ENCODE measurements at places on chromosomes 11 and 22. TPM values are rescaled to one million over a fixed set of nuclear protein-coding genes. Genes with fewer than 3 reads are reported as not detected.

DNA sequence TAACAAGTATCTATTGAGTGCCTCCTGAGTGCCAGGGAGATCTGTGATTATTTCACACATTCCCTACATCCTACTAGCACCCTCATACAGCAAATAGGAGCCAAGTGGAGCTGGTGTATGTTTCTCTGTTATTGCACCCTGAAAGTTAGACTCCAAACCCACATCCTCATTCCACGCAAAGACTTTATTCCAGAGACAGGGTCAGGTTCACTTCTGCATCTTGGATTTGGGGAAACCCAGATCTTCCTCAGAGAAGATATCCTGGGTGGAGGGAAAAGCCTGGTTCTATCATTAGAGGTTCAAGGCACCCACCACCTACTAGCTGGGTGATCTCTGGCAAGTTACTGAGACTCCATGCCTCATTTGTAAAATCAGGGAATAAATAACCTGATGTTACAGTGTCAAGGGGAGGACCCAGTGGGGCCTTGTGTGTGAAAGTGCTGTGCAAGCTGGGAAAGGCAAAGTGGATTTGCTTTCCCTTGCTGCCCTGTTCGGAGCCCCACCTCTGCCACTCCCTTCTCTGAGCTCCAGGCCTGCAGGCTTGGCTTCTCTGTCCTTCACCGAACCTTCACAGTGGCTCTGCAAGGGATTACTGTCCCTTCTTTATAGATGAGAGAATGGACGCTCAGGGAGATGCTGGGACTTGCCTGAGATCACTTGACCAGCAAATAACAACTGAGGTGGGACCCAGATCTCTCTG is 991 bp upstream of the SLCO2B1 start:
- DNase-seq = no peak

The KCNC1 gene
- not detected for total RNA-seq

The LRP4 gene
- total RNA-seq = 1.7 TPM

The HEPHL1 gene
- total RNA-seq = not detected

DNA sequence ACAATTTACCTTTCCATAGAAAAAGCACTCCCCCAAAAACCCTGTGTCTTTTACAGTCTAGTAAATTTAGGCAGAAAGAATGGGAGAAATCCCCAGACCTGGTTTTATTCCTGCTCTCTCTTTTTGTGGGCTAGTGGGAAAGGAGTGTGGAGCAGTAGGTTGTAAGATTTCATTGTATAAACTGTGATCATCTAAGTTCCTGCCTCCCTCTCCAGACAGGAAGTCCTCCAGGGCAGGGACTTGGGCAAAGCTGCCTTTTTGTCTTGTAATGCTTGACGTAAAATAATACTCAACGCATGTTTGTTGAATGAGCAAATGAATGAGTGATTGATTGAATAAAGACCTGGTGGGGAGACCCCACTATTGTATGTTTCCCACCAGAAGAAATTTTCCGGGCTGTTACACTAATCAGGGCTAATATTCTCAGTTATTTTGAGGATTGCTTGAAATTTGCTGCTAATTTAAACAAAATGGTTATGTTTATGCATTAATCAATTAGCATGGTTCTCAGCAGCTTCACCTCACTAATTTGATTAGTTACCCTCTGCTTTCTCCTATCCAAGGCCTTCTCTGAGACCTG is 36.3 kb downstream of the CSNK2A3 start:
- DNase-seq = no peak

DNA sequence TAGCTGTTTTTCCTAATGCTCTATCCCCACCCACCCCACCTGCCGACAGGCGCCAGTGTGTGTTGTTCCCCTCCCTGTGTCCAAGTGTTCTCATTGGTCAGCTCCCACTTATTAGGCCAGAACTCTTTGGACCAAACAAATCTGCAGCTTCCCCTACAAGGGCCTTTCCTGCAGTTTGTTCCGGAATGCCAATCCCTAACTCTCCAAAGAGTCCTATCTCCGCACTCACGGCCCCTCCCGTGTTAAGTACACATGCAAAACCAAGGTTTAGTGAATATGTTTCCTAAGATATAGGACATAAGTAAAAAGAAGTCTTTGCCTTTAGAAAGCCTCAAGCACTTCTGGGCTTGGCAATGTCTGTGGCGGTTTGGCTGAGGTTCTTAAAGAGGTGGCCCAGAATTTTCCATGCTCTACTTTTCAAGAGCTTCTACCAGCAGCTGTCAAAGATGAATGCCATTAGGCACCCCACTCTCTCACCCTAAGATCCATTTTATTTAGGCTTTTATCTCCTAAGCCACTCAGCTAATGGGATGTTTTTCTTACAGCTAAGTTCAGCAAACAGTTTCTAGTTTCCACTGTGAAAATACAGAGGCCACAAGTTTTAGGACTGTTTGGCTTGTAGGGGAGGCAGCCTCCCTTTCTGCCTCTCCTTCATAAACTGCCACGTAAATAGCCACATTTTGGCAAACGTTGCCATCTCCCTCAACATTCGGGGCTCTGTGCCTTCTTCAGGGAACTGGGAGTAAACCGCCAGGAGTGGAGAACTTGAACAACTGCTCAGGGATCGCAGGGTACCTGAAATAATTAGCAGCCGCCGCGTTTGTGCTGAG is 1.6 kb downstream of the CD59 start:
- DNase-seq = peak; percentile 28

The EWSR1 gene
- 150 TPM for total RNA-seq

DNA sequence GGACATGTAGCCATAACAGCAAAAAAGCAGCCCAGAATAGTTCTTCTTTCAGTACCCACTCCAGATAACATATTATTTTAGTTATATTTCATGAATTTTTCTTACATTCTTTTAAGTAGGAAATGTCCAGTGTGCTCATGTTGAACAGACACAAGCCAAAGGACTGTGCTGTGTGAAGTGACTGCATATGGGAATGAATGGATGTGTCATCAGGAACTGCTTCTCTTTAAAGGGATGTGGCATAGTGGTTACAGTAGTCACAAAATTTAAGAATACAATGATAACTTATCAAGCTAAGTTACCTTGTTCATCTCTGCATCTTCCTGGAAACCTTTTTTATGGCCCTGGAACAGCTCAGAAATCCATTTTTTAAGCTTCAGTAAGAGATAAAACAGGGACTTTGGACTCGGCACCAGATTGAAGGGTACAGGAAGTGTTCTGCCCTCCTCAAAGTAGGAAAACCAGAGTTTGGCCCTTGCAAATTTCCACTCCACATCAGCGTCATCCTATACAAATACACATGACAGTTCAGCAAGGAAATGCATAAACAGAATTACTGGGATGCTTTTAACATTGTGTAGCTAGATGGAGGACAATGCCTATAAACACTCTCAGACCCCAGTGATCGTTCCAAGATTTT is 112.8 kb downstream of the TRPC6 start:
- DNase-seq = no peak

DNA sequence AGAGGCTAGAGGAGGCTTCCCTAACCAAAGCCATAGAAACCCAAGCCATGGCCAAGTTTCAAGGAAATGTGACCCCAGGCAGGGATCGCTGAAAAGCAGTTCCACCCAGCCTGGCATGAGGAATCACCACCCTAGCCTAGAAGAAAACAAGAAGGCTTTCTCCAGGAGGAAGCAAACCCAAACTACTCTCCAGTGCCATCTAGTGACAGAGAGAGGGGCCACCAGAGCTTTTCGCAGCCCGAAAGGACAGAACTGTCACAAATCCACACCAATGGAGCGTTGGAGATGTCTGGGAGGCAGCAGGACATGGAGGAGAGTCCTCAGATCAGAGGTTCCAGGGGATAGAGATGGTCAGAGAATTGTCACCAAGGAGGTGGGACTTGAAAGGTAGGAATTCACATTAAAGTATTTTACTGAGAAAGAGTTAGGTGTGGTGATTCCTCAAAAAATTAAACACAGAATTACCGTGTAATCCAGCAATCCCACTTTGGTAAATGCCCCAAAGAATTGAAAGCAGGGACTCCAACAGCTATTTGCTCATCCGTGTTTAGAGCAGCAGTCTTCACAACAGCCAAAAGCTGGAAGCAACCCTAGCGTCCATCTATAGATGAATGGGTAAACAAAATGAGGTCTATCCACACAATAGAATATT is 67.3 kb upstream of the NUP50 start:
- DNase-seq = peak; percentile 65

The CECR2 gene
- 2.3 TPM for total RNA-seq

GRCh38 chr22:29121124-29121523 is 48.3 kb downstream of the KREMEN1 start:
- no peak for DNase-seq

The KIF18A gene
- 27.5 TPM for total RNA-seq

The KCNJ1 gene
- not detected for total RNA-seq

- no peak for DNase-seq
These were observed 5.1 kb downstream of the PHF21A start for GRCh38 chr11:46116007-46116711.

The APOA1 gene
- 0.11 TPM for total RNA-seq

DNA sequence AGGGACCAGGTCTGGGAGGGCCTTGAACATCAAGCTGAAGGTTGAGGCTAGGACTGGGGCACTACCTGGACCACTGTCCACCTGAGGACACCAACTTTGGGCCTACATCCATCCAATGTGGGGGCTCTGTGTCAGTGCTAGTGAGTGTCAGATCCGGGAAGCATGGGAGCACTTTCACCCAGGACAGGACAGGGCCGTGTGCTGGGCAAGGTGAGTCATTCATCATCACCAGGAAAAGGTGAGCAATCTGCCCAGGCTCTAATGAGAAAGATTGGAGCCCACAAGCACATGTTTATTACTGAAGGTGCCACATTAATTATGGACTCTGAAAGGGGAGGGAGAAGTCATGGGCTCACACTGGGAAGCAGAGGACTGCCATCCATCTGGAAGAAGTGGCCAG is 39.7 kb upstream of the DRD2 start:
- no peak for DNase-seq

GRCh38 chr11:121368364-121369240 is 76.0 kb downstream of the SC5D start:
- DNase-seq = no peak

DNA sequence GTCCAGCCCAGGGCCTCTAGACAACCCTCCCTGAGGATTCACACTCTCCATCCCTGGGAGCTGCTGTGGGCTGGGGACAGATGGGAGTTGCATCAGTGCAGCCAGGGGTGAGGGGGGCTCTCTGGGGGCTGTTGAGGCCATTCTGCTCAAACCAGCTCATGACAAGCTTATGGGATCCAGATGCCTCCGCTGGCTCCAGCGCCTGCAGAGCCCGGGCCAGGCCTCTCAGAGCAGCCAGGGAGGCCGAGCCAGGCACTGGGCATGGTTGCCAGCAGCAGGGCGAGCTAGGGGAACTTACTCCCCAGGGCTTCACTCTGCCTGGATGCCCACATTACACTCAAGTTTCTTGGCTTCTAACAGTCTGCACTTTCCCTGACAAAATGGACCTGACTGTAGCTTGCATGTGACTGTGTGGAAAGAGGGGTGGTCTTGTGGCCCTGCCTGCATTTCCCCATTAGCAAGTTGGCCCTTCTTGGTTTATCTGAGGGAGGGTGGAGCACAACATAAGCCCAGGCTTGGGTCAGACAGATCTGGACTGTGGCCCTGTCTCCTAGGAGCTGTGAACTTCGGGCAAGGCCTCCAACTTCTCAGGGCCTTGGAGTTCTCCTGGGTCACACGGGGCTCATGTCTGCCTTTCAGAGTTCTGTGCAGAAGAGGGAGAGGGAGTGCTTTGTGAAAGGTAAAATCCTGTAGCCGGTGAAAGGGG is 34.5 kb upstream of the CYB5R3 start:
- no peak for DNase-seq

GRCh38 chr11:17745023-17745772 is 10.6 kb downstream of the KCNC1 start:
- DNase-seq = no peak

The IGLL5 gene
- not detected for total RNA-seq

GRCh38 chr22:27336151-27337090 is 465.1 kb downstream of the MN1 start:
- DNase-seq = peak; percentile 33

GRCh38 chr11:20457934-20458680 is 70.6 kb downstream of the PRMT3 start:
- no peak for DNase-seq

DNA sequence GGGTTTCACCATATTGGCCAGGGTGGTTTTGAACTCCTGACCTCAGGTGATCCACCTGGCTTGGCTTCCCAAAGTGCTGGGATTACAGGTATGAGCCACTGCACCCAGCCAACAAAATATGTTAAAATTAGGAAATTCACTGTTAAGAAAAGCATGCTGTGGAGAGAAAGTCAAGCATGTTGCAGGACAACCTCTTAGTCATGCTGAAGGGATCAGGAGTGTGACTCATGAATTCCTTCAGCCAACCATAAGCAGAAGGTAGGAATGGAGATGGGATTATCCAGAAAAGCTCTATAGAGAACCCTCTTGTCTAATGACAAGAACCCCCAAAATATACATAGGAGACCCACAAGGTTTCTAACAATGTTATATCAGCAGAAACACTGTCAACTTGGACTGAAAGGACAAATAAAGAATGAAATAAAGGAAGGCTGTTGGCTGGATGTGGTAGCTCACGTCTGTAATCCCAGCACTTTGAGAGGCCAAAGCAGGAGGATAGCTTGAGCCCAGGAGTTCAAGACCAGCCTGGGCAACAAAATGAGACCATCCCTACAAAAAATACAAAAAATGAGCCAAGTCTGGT is 16.0 kb downstream of the MRTFA start:
- DNase-seq = peak; percentile 30

The TOLLIP gene
- 16.3 TPM for total RNA-seq

GRCh38 chr11:132208477-132209055 is 838.2 kb downstream of the NTM start:
- no peak for DNase-seq

The CD82 gene
- 42.7 TPM for total RNA-seq

The OR51B5 gene
- 0.11 TPM for total RNA-seq

DNA sequence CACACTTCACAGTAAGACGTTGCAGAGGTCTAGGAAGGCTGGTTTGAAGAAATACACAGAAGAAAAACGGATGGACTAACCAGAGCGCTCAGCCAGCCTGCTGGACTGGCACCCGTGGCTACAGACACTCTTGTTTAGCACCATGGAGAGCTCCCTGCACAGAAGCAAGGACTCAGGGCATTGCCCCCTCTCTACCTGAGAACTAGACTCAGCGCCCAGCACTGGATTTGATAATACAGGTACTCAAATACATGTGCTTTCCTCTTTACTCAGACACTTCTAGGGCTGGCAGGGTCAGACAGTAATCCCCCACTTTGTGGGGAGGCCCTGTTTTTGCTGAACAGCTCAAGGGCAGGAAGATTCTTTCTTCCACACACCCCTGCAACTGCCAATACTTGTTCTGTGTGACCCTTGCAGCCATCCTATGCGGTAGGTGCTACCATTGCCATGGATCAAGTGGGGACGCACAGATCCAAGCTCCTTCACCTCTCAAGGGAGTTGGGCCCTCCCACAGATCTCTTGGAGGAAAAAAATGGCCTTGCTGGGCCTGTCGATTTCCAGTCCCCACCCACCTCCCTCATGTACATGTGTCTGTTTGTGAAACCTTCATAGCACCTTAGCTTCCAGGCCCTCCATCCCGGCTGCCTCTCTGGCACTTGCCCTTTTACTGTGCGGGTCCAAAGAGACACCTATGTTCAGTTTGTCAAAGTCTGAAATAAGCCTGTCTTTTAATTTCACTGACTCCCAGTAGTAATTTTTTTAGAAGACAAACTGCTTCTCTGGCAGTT is 5.1 kb upstream of the P2RX6 start:
- peak; percentile 41 for DNase-seq

The DUSP8 gene
- total RNA-seq = 0.69 TPM

GRCh38 chr22:19477321-19478044 is 1.5 kb downstream of the UFD1 start:
- no peak for DNase-seq

Measured in Daoy (cell line).